ENCODE measurements at places on chromosomes 1 and 21.

GRCh38 chr1:189970331-189971230, 507.1 kb downstream of the BRINP3 start:
- no peak for DNase-seq

DNA sequence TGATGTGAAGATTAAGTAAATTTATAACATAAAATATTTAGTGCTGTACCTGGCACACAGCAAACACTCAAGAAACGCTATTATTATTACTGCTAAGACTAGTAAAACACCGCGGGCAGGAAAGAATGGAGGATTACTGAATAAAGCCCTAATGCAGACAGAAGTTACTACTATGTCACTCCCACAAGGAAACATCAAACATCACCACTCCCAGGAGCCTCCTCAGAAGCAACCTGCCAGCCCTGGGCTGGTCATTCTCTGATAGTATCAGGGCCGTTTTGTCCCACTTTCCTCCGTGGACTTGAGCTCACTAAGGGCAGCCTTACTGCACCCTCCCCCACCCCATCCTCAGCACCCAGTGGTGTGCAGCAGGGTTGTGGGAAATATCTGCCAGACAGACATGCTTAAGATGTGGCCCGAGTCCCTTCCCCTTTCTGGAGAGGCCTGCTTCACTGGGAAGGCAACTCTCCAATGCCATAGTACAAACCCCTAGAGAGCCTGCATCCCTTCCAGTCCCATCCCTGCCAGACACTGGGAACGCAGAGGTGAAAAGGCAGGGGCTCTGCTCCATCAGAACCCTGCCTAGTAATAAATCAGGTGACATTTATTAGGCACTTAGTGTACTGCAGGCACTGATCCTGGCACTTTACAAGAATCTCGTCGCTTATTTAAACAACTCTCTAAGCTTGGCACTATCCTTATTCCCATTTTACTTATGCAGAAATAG, 41.7 kb upstream of the ECE1 start:
- no peak for DNase-seq

DNA sequence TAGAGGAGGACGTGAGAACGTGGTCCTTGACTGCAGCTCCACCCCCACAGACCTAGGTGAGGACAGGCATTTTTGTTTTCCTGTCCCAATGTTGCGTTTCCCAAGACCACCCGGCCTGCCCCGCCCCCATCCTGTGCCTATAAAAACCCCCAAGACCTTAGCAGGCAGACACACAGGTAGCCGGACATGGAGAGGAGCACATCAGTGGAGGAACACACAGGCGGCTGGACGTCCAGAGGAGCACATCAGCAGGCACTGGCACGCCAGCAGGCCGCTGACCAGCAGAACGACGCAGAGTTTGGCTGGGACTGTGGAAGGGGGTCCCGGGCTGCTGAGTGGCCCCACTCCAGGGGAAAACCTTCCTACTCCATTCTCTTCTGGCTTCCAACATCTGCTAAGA, 12.7 kb upstream of the HMGCL start:
- DNase-seq = no peak

DNA sequence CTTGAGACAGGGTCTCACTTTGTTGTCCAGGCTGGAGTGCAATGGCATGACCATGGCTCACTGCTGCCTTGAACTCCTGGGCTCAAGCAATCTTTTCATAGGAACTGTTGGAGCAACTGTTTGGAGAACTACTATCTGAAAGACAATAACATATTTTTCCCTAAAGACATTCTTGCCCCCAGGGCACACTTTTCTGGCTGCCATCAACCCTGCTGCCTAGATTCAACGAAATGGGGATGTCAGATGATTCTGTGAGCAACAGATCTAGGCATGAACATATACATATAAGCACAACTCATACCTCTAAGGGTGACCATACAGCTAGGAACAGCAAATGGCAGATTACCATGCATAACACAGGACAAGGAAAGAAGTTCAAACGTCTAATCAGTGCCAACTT, 27.4 kb downstream of the JAK1 start:
- no peak for DNase-seq

GRCh38 chr1:114338191-114338890, 172.7 kb downstream of the TRIM33 start:
- DNase-seq = no peak

DNA sequence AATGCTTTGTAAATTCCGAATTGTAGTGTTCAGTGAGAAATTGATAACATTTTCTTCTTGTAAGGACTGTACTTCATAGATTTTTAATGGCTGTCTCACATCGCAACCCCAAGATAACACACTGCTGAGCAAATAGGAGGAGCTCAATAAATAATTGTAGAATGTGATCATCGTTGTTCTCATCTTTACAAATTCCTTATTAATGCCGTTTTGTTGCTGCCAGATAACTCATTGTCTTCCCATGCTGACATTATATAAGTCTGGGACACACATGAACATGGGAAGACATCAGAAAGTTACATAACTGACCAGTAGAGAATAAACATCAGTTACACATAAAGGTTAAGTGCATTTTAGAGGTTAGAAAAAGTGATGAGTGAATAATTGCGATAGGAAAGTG, 46.4 kb upstream of the TSPAN2 start:
- no peak for DNase-seq

GRCh38 chr1:202117898-202118371, 4.8 kb upstream of the GPR37L1 start:
- no peak for DNase-seq

DNA sequence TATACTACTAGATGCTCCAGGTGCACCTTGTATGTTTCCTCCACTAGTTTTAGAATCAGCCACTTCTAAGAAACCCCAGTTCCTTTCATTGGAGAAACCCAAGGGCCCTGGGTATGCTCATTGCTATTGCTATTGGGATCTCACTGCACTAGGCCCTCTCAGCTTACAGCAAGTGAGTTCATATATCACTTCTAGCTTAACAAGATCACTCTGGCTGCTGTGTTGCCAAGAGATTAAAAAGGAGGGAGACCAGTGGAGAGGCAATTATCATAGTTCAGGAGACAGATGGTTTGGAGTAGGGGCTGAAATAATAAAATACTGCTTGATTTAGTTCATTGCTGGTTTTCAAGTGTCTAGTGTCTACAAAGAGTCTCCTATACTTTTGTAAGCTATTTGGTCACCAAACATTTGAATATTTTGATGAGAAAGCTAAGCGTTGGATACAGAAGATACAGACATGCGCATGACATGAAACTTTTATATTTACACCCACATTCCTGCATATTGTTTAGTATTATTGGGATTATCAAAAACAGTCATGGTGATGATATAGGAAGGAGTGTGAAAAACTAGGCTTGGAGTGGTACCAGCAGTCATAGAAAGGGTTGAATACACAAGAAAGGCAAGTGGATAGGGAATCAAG, 671.9 kb downstream of the ADGRL2 start:
- DNase-seq = no peak
